ENCODE measurements at places on chromosomes 1 and 21.

DNA sequence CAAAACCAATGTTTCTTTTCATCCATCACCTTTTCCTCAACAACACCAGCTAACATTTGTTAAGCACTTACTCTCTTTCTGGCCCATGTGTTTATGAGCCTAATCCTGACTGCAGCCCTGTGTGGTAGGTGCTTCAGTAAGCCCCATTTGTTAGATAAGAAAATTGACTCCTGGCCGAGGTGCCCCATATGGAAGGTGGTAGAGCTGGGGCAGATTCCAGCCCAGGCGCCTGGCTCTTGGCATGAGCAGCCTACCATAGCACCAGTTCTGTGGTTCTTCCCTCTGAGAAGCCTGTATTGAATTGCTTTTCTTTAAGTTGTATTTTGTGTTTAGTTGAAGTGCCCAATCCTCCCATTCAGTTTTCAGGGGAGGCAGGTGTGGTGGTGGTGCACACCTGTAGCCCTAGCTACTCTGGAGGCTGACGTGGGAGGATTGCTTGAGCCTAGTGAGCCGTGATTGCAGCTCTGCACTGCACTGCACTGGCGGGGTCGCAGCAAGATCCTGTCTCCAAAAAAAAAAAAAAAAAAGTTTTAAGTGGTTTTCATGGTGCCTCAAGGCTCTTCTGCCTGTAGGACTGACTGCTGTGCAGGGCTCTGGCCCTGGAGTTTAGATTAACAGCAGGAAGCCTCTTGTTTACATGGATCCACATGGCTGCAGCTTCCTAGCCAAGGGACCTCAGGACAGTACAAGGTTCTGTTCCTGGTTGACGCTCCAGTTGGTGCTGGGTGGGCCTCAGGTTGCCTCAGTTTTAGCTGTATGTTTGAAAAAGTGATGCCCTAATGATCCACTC, 125.9 kb downstream of the MRPS6 start:
- DNase-seq: no peak

DNA sequence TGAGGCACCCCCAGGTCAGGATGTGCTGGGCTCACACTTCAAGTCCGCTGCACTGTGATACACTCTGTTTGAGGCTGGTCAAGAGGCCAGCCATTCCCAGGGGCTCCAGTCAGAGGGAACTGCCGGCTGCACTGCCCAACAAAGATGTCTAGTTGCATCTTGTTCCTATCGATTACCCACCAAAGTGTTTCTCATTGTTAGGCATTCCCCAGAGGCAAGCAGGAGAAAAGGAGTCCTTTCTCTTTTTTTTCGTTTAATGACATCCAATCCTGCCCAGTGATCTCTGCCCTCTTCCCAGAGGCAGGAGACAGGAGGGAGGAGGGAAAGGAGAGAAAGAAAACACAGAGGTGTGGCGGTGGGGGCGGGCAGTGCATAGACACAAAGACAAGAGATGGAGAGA, 150.4 kb downstream of the OMA1 start:
- no peak for DNase-seq

GRCh38 chr1:3910857-3911845, 11.1 kb upstream of the C1orf174 start:
- DNase-seq: peak; percentile 67

- DNase-seq: no peak
Observed at GRCh38 chr1:117036018-117036461, 24.1 kb upstream of the TTF2 start.

- no peak for DNase-seq
Observed at GRCh38 chr1:3821447-3821846, 25.1 kb upstream of the LRRC47 start.

GRCh38 chr1:234849832-234850231, 239.9 kb upstream of the IRF2BP2 start:
- DNase-seq: no peak

DNA sequence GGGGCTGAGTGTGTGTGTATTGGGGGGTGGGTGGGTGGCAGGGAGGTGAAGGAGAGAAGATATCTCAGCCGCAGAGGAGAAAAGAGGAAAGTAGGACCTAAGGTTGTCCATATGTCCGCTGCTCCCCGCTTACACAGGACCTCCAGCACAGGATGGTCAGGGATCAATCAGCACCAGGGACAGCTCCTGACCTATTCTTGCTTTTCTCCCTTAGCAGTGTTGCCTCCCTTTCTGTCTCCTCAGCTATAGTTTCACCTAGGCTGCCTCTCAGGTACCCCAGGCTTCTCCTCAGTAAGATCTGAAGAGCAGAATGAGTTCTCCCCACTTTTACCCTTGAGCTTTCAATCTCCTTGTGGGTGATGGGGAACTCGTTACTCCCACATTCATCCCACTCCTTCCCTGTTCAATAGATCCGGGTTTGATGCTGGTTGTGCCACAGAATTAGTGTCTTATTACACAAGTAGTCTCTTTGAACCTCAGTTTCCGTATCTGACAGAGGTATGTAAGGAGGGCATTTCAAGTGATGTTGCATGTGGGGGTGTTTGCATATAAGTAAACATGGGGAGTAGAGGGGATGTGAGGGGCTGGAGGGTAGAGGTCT, 1.4 kb upstream of the DPH2 start:
- no peak for DNase-seq

DNA sequence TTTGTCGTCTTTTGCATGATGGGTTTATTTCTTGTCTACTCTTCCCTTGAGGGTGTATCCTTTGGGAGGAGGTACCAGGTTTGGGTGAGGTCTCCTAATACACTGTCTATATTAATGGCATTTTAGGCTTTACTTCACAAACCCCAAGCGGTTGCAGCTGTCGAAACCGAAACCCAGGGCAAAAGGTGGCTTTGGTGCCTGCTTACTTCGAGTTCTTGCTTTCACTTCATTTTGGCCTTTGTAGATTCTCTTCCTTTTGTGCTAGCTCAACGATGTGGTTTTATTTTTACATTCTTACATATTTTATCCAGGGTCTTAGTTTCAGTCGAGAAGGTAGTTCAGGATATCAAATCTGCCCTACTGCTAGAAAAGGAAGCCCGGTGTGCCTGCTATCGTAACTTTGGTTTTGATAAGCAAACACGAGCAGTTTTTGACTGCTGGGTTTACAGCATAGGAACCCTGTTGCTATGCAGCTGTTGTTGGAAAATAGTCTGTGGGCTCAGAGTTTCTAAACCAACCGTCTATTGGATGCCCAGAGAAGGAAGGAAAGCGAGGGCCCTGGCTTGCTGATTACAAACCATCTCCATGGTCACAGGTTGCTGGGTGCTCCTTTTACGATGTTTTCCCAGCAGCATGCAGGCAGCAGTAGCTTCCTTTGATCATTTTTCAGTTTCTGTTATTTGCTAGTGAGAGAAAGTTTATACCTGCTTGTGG, 9.8 kb upstream of the TSPAN2 start:
- peak; percentile 24 for DNase-seq

GRCh38 chr1:240092301-240093119, 827 bp downstream of the FMN2 start:
- no peak for DNase-seq

DNA sequence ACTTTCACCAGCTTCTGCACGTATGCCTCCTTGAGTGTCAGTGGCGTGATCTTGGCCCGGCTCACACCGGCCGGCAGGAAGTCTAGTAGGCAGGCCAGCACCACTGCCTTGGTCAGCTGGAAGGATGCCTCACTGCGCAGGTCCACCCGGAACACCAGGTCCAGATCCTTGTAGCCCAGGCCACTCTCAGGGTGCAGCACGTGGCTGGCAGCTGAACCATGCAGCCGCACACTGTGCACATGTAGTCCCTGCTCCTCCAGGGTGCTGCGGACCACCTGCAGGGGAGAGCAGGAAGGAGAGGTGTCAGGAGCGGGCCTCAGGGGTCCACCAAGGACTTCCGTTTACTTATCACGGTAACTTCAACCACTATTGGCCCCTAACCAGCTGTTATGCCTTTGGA, 6.0 kb downstream of the TENT5B start:
- DNase-seq: no peak

GRCh38 chr1:153394391-153394790, 3.5 kb upstream of the S100A8 start:
- DNase-seq: no peak

GRCh38 chr1:79982211-79982610, 975.7 kb upstream of the ADGRL4 start:
- DNase-seq: no peak

All from T-helper 2 cell (primary cell).